ENCODE measurements at places on chromosomes 4 and X.

GRCh38 chr4:180528003-180528402 is 1715.2 kb upstream of the TENM3 start:
- no peak for DNase-seq

- DNase-seq = no peak
Observed at GRCh38 chrX:47746446-47746845, 87.5 kb upstream of the UXT start.

GRCh38 chr4:111120191-111120590 is 497.3 kb upstream of the PITX2 start:
- DNase-seq = no peak

DNA sequence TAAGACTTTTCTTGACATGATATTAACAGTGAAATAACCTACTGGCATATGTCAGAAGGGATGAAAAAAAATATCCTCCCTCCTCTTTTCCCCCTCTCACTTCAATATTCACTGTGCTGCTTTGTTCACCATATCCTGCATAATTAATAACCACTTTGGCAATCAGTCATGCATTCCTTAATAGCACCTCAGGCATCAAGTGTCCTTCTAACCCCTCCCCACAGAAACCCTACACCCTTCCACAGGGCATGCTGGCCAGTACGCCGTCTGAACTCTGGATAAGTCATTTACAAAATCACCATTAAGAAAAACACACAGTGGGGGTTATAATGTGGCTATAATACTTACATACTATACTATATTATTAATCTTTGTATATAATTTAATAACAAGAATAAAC is 165.9 kb downstream of the PDGFC start:
- no peak for DNase-seq

- no peak for DNase-seq
Observed at GRCh38 chr4:5923376-5923775, 30.5 kb upstream of the CRMP1 start.

- DNase-seq = peak; percentile 56
Observed at GRCh38 chr4:116180157-116180601, 905.2 kb downstream of the TRAM1L1 start.

- no peak for DNase-seq
Observed at GRCh38 chrX:146141221-146141620, 323.6 kb downstream of the SLITRK2 start.

DNA sequence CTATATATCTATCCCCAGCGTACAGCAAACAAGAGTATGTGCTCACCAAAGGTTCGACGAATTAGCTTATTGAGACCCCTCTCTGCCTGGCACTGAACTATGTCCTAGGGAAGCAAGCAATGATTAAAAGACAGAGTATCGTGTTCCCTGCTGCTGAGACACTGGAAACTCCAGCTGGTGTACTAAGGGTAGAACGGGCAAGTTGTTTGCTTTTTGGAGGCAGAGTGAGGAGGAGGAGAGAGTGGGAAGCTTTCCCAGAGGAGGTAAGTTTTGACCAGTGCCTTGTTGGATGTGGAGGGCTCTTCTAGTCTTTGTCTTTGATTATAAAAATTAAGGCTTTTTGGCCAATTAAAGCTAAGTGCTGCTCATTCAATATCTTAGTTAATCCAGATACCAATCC is 61.7 kb downstream of the PJA1 start:
- no peak for DNase-seq

DNA sequence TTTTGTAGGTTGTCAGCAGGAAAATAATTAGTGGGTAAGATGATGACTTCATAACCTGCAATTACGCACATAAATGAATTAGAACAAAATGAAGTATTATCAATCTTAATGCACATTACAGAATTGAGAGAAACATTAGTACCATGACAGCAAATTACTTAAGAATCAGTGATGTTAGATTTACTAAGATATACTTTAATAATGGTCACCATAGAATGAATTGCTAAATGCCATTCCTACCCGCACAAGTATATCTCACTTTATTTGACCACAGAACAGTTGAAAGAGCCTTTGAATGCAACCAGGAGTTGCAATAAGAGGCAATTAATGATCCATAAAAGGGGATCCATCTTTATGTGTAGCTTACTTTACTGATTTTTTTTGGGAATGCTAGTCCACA is 816.4 kb upstream of the AGA start:
- DNase-seq = no peak
